SK-N-SH (cell line): ENCODE measurements at places on chromosomes 4 and X.

- H3K4me1 ChIP-seq: peaks cover 7% of the 10 kb centered on the region
- H3K27me3 ChIP-seq: no peaks in the 10 kb centered on the region
- DNase-seq: no peak
Observed at GRCh38 chr4:20813700-20814099, 113.4 kb downstream of the PACRGL start.

DNA sequence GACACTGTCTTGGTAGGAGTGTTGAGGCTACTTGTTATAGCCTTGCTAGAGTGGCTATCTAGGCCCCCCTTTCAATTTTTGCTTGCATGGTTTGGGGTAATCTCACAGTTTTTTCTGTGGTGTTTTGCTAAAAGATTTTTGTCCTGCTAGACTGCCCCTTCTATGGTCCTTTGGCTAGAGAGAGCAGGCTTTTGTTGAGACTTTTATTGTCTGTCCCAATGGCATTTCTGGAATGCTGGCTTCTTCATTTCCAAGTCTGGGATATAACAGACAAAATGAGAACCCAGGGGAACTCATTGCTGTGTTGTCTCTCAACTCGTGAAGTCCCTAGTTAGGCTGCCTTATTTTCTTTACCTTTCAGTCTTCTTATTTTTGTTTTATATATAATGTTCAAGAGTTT, 160.2 kb upstream of the ZC4H2 start:
- no peak overlapping the region for H3K4me3 ChIP-seq
- no peaks in the 10 kb centered on the region for H3K36me3 ChIP-seq
- no peak for DNase-seq
- no peak overlapping the region for H3K27ac ChIP-seq
- no peaks in the 10 kb centered on the region for H3K4me1 ChIP-seq
- no peaks in the 10 kb centered on the region for H3K27me3 ChIP-seq

GRCh38 chrX:112803060-112803459, 37.6 kb downstream of the AMOT start:
- DNase-seq: no peak
- no peaks in the 10 kb centered on the region for H3K27me3 ChIP-seq
- H3K27ac ChIP-seq: no peak overlapping the region
- no peaks in the 10 kb centered on the region for H3K4me1 ChIP-seq
- H3K4me3 ChIP-seq: no peak overlapping the region

GRCh38 chrX:20248592-20249192, 18.0 kb downstream of the RPS6KA3 start:
- H3K4me1 ChIP-seq: no peaks in the 10 kb centered on the region; the same call in 1 of the 2 replicates
- no peaks in the 10 kb centered on the region for H3K27me3 ChIP-seq
- no peak for DNase-seq
- H3K36me3 ChIP-seq: peaks cover 7% of the 10 kb centered on the region
- no peak overlapping the region for H3K4me3 ChIP-seq

DNA sequence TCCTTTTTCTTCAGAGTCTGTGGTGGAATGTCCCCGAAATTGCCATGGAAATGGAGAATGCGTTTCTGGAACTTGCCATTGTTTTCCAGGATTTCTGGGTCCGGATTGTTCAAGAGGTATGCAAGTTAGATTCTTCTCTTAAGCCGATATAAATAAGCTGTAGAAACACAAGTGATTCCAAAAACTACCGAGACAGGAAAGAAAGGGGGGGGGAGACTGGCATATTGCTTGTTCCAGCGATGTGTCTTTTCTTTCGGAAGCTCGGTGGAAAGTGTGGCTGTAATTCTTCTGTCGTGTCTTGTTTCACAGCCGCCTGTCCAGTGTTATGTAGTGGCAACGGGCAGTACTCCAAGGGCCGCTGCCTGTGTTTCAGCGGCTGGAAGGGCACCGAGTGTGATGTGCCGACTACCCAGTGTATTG, 236.9 kb downstream of the DCTD start:
- peaks cover 4% of the 10 kb centered on the region for H3K36me3 ChIP-seq
- H3K27me3 ChIP-seq: no peaks in the 10 kb centered on the region
- no peaks in the 10 kb centered on the region; the same call in none of the 2 replicates for H3K4me1 ChIP-seq

- DNase-seq: no peak
- no peaks in the 10 kb centered on the region for H3K27me3 ChIP-seq
- no peak overlapping the region for H3K27ac ChIP-seq
- H3K36me3 ChIP-seq: no peaks in the 10 kb centered on the region
Observed at GRCh38 chrX:17495052-17495451, 120.1 kb downstream of the NHS start.

GRCh38 chrX:152950786-152951185, 43.1 kb downstream of the PNMA5 start:
- no peaks in the 10 kb centered on the region; the same call in 1 of the 2 replicates for H3K27me3 ChIP-seq
- H3K4me3 ChIP-seq: no peak overlapping the region
- no peaks in the 10 kb centered on the region for H3K4me1 ChIP-seq
- no peak for DNase-seq
- no peaks in the 10 kb centered on the region for H3K36me3 ChIP-seq

- peaks cover 4% of the 10 kb centered on the region for H3K36me3 ChIP-seq
- no peak overlapping the region for H3K27ac ChIP-seq
- H3K4me3 ChIP-seq: no peak overlapping the region
- no peaks in the 10 kb centered on the region for H3K27me3 ChIP-seq
- DNase-seq: no peak
Observed at GRCh38 chr4:88514557-88515511, 8.7 kb downstream of the PYURF start.

DNA sequence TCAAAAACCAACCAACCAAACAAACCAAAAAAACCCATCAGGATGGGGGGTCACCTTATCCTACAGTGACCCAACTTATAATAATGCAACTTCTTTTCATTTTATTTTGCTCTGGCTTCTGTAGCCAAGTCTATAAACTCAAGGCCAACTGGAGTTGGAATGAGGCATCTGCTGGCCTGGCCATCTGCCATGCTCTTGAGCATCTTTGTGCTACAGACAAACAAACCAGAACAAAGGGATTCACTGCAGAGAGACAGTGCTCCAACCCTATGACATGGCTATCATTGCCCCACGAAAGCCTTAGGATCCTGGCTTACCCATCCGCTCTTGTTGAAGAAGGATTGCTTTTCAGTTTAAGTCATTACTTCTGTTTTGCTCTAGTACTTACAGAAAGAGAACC, 49.2 kb upstream of the SCRG1 start:
- H3K27me3 ChIP-seq: no peaks in the 10 kb centered on the region
- H3K36me3 ChIP-seq: no peaks in the 10 kb centered on the region
- peak; percentile 47 for DNase-seq
- H3K4me3 ChIP-seq: no peak overlapping the region
- peak overlapping the region; percentile 40; the same call in 1 of the 2 replicates for H3K27ac ChIP-seq
- peaks cover 19% of the 10 kb centered on the region; the same call in 1 of the 2 replicates for H3K4me1 ChIP-seq

- DNase-seq: no peak
- peaks cover 25% of the 10 kb centered on the region for H3K4me1 ChIP-seq
Observed at GRCh38 chr4:141081921-141082395, 51.3 kb downstream of the RNF150 start.

GRCh38 chrX:131792356-131792749, 230.7 kb upstream of the STK26 start:
- peaks cover 5% of the 10 kb centered on the region; the same call in 1 of the 2 replicates for H3K27me3 ChIP-seq
- no peaks in the 10 kb centered on the region for H3K36me3 ChIP-seq
- peak overlapping the region; percentile 50 for H3K4me3 ChIP-seq
- DNase-seq: peak; percentile 63
- peak overlapping the region; percentile 21; the same call in 1 of the 2 replicates for H3K27ac ChIP-seq

DNA sequence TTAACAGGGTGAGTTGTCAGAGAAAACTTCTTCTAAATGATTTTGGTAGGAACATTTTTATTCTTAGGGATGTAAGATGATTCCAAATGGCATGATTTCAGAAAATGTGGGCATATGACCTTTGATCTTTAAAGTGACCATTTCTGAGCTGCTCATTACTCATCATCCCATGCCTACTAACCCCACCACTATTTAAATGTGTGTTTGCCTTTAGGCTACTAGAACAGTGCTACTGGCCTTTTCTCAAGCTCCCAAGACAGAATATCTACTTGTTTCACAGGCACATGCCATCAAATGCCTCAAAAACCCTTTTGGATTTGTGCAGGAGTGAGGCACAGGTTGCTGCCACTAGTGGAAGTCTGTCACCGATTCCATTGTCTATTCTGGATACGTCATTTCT, 428.2 kb downstream of the ADAM29 start:
- H3K4me1 ChIP-seq: no peaks in the 10 kb centered on the region
- H3K4me3 ChIP-seq: no peak overlapping the region
- H3K27ac ChIP-seq: no peak overlapping the region
- H3K27me3 ChIP-seq: no peaks in the 10 kb centered on the region

DNA sequence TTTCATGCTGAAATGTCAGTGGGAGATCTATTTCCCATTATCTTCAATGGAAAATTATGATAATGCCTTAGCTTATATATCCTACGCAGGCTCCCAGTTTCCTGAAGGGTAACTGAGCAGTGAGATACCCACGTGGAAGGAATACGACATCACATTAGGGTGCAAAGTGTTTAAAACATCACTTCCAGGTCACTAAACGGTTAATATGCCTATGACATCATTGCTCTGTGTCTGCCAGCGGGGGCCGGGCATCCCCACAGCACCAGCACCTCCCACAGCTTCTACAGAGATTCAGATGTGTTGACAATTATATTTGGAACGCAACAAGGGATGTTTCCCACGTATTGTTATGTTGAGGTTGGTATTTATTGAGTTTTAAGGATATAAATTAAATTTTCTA, 27.1 kb downstream of the TMEM271 start:
- H3K4me3 ChIP-seq: no peak overlapping the region
- H3K27me3 ChIP-seq: peaks cover 24% of the 10 kb centered on the region; the same call in 1 of the 2 replicates
- H3K36me3 ChIP-seq: no peaks in the 10 kb centered on the region
- DNase-seq: no peak

- no peaks in the 10 kb centered on the region for H3K36me3 ChIP-seq
- no peaks in the 10 kb centered on the region for H3K27me3 ChIP-seq
- DNase-seq: no peak
Observed at GRCh38 chr4:185738038-185738552, 73.9 kb downstream of the SORBS2 start.
